NCI-H2081 treated with DMSO at 0.1 percent for 48 hours (cell line): ENCODE measurements at places on chromosomes 6 and 20.
A peak's percentile ranks its signal among the peaks of the same experiment; 100 is the strongest.

DNA sequence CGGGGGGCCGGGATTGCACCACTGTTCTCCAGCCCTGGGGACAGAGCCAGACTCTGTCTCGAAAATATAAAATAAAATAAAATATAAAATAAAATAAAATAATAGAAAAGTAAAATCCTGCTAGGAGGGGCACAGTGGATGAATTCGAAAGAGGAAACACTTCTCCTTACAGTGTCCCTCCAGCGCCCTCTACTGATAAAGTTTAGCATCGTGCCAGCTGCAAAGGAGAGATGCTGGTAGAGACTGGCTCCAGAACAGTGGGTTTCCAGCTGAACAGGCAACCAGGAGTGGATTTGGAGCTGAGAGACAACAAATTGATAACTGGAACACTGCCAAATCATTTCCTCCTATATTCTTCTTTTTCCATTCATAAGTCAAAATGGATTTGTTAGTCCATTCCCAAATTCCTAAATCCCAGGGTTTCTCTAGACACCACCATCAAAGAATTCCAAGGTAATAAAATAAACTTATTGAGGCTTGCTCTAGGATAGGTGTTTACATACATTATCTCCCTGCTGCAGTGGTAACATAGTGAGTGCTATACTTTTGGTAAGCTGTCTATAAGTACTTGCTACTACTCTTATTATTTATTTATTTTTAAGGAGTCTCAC lies 31.7 kb upstream of the TBPL1 start:
- no peak for DNase-seq

DNA sequence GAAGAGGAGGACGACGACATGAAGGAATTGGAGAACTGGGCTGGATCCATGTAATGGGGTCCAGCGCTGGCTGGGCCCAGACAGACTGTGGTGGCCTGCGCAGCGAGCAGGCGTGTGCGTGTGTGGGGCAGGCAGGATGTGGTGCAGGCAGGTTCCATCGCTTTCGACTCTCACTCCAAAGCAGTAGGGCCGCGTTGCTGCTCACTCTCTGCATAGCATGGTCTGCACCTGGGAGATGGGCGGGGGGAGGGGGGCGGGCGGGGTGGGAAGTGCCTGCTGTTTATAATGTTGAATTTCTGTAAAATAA lies 42.3 kb downstream of the CHMP4B start:
- DNase-seq: no peak

- no peak for DNase-seq
Observed at GRCh38 chr20:60266177-60266823, 308.1 kb downstream of the CDH26 start.

GRCh38 chr6:159691133-159691962 lies 1.7 kb downstream of the SOD2 start:
- no peak for DNase-seq

- DNase-seq: no peak
Observed at GRCh38 chr6:53055873-53056272, 9.3 kb upstream of the FBXO9 start.

- DNase-seq: no peak
Observed at GRCh38 chr6:163496205-163496604, 81.7 kb downstream of the QKI start.

GRCh38 chr6:9503111-9503761 lies 911.6 kb downstream of the TFAP2A start:
- DNase-seq: peak; percentile 13

- no peak for DNase-seq
Observed at GRCh38 chr6:157211603-157212455, 111.5 kb downstream of the TMEM242 start.

GRCh38 chr6:6652932-6653331 lies 64.4 kb downstream of the LY86 start:
- DNase-seq: no peak

GRCh38 chr20:48783533-48784272 lies 44.1 kb downstream of the PREX1 start:
- DNase-seq: no peak

- DNase-seq: no peak
Observed at GRCh38 chr6:30216096-30216495, 2.9 kb upstream of the TRIM26 start.

GRCh38 chr6:143958839-143959399 lies 49.1 kb downstream of the PLAGL1 start:
- DNase-seq: no peak

DNA sequence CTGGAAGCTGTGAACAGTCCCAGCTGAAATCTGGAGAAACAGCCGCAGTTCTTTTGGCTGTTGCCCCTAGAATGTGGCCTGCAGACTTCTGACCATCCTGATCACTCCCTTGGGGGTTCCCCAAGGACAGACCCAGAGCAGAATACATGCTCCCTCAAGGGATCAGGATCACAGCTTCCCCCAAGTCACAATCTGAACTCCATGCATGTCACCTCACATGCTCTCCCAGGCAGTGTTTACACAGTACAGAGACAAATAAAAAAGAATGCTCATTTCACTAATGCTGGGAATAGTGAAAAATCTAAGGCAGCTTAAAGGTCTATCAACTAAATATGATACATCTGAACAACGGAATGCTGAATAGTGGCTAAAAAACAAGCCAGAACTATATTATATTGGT lies 20.5 kb downstream of the SPAG4 start:
- DNase-seq: no peak

DNA sequence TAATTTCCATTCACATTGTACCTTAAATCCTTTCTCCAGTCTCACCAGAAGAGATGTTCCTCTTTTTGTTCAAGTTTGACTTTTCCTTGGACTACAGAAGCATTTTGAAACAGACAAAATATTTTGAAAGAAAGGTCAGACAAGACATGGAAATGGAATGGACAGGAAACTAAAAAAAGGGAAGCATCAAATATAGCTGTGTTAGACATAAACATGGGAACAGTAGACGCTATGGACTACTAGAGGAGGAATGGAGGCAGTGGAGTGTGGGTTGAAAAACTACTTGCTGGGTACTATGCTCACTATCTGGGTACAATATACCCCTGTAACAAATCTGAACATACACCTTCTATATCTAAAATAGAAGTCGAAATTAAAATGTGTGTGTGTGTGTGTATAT lies 4.1 kb upstream of the FAM135A start:
- no peak for DNase-seq

DNA sequence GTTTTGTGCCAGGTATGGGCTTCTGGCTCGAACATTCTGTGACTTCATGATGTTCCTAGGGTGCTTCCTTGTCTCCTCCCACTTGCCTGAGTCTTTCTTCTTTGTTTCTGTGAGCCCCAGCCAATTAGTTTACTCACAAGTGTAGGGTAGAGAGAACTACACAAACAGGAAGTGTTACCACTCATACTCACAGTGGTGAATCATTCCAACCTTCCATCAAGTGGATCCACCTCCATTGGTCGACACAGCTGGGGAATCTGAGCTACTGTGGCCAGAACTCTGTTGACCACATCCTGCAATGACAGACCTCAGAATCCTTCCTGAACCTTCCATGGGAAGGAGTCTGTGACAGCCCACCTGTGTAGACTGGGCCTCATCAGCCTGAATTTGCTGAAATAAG lies 76.8 kb downstream of the UNC5CL start:
- no peak for DNase-seq

- no peak for DNase-seq
Observed at GRCh38 chr20:59857966-59858365, 75.5 kb downstream of the SYCP2 start.

GRCh38 chr6:169957351-169957963 lies 206.0 kb downstream of the ERMARD start:
- DNase-seq: no peak

- DNase-seq: no peak
Observed at GRCh38 chr6:134398453-134398852, 80.5 kb upstream of the SGK1 start.

DNA sequence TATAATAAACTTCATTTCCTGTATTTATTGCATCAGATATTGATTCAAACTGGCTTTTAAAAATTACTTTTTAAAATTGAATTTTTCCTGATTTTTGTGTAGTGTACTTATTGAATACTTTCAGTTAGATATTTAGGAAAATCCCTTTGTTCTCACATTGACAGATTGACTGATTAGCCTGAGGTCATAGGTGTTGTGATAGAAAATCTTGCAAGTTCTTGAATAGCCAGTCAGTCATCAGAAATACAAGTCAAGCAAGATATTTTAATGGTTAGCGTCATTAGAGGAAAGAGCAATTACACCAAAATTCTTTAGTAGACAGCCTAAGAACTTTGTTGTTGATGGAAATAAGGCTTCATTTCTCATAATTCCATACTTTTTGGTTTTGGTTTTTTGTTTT lies 3.4 kb upstream of the TMEM30A start:
- no peak for DNase-seq

- DNase-seq: no peak
Observed at GRCh38 chr20:1637226-1637625, 17.4 kb upstream of the SIRPB1 start.

DNA sequence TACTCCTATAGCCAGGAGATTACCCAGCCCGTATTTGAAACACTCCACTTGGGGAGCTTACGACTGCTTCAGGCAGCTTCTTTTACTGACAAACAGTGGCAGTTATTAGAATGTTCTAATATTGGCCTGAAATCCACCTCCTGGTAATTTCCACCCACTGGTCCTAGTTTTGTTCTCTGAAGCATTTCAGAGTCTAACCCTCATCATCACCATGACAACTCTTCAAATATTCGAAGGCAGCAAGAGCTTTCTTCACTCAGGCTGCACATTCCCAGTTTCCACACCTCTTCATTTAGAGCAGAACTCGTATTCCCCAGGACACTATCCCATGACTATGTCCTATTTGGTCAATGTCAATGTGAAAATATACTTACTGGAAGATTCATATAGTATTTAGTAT lies 325.6 kb downstream of the UBE3D start:
- DNase-seq: no peak

GRCh38 chr6:87029711-87030314 lies 65.1 kb downstream of the CGA start:
- DNase-seq: no peak
